ENCODE measurements at places on chromosomes 5 and 9. TPM values are rescaled to one million over a fixed set of nuclear protein-coding genes. Genes with fewer than 3 reads are reported as not detected.
A peak's percentile ranks its signal among the peaks of the same experiment; 100 is the strongest.

Gene ACTBL2
- total RNA-seq: 0.12 TPM

Gene PCSK1
- not detected for total RNA-seq

DNA sequence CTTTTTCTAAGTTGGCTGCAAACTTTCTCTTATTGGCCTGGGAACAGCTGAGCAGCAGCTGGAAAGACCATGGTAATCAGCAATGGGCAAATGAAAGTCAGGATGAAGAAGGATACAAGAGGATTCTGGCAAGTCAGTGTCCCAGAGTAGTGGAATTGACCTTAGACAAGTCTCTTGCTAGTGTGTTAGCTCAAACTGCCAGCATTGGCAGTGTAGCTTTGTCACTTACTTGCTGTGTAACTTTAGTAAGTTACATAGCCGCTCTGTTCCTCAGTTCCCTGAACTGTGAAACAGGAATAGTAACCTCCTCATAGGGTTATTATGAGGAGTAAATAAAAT is 3.6 kb downstream of the ALDH1A1 start:
- no peaks in the 10 kb centered on the region for H3K4me1 ChIP-seq
- H3K27me3 ChIP-seq: peaks cover 80% of the 10 kb centered on the region
- no peak overlapping the region for H3K27ac ChIP-seq
- no peaks in the 10 kb centered on the region for H3K36me3 ChIP-seq

GRCh38 chr5:173697931-173698579 is 81.6 kb upstream of the BOD1 start:
- no peaks in the 10 kb centered on the region for H3K4me1 ChIP-seq
- DNase-seq: no peak
- no peak overlapping the region for H3K4me3 ChIP-seq
- H3K27ac ChIP-seq: no peak overlapping the region

GRCh38 chr5:38935437-38935836 is 89.6 kb downstream of the OSMR start:
- no peak for DNase-seq
- no peaks in the 10 kb centered on the region for H3K27me3 ChIP-seq
- peaks cover 23% of the 10 kb centered on the region for H3K36me3 ChIP-seq
- H3K27ac ChIP-seq: no peak overlapping the region

DNA sequence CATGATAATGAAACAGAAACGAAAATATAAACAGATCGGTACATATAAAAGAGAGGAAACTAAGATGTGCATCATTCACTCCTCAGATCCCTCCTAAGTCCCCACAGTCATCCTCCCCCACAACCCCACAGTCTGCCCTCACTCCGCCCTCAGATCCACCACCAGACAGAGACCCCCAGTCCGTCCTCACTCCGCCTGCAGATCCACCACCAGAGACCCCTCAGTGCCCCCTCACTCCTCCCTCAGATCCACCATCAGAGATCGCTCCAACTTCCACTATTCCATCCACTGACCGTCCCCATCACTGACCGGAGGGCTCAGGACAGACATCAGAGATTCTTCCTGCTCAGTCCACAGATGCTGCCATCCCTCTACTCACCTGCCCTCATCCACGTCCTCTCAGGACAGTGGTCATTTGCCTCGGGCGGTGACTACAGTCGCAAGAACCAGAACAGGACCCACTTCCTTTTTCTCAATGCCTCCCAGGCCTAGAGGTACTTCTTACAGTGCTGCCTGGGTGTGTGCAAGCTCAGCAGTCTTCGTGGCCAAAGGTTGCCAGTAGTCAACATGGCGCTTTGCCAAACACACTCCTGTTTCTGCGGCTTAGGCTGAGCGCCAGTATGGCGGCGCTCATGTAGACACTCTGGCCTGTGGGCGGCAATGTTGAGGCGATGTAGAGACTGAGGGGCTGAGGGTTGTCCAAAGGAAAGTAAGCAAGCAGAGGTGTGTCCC is 8.3 kb upstream of the SPATA31C1 start:
- H3K4me3 ChIP-seq: peak overlapping the region; percentile 40
- peaks cover 3% of the 10 kb centered on the region for H3K4me1 ChIP-seq
- no peak overlapping the region for H3K27ac ChIP-seq
- H3K27me3 ChIP-seq: no peaks in the 10 kb centered on the region

- H3K36me3 ChIP-seq: no peaks in the 10 kb centered on the region
- H3K4me3 ChIP-seq: peak overlapping the region; percentile 16
- no peaks in the 10 kb centered on the region for H3K27me3 ChIP-seq
- H3K27ac ChIP-seq: peak overlapping the region; percentile 87
- H3K4me1 ChIP-seq: peaks cover 37% of the 10 kb centered on the region
- peak; percentile 87 for DNase-seq
Measured at GRCh38 chr5:9927521-9927997, 297.4 kb upstream of the TAS2R1 start.

DNA sequence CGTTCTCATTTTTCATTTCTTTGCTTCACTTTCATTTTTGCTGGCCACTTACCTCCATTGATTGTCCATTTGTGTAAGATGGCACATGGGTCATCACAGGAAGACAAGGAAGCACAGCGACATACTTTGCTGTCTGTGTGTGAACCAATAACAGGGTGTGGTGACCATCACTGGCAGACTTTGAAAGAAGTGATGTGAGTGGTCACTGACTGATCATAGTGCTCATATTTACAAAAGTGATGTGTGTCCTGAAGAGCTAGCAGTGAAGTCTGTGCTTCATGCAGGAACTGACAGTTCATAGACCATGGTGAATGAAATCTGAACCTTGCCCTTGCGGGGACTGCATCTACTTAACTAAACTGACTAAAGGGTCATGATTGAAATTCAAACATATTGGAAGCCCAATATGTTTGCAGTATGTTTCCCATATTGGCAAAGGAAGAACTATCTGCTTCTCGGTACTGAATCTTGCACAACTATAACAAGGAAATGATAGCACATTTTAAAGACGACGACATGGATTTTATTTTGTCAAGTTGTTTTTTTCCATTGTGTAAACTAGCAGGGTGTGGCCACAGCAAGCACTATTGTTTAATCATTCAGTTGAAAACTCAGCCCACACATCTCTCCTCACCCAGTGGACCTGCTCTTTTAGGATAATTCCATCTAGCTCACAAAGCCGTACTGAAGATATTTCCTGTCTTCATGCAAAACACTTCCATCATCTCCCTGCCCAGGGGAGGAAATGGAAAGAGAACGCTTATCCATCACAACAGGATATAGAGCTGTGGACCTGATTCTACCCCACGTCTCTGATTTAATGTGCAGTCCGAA is 232.0 kb upstream of the ANKRD55 start:
- no peak for DNase-seq
- H3K36me3 ChIP-seq: no peaks in the 10 kb centered on the region
- no peaks in the 10 kb centered on the region for H3K4me1 ChIP-seq
- no peaks in the 10 kb centered on the region for H3K27me3 ChIP-seq
- H3K4me3 ChIP-seq: no peak overlapping the region

DNA sequence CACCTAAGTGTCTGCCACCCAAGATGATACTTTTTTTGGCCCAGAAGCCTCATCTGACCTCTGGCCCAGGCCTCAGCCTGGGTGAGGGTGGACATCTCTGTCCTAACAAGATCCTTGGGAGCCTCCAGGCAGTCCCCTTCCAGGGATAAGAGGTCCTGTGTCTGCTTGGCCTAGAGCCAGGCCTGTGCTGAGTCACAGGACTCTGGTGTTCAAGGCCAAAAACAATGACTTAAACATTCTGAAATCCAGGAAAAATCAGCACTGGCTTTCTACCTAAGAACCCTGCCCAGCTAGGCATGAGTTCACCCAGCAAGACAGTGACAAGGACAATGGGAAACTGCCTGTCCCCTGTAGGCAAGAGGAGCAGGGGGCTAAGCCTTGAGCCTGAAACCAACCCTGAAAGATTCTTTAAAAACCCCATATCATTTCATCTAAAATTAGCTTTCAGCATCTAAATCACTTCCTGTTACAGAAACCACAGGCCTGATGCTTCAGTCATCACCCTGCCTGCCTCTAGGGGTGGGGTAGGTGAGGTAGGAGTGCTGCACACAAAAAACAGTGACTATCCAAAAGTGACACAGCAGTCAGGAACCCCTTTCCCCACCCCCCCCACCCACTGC is 29.9 kb downstream of the CSF2 start:
- H3K4me3 ChIP-seq: no peak overlapping the region
- no peaks in the 10 kb centered on the region for H3K36me3 ChIP-seq
- peak overlapping the region; percentile 96 for H3K27ac ChIP-seq

- no peaks in the 10 kb centered on the region for H3K27me3 ChIP-seq
- no peak overlapping the region for H3K4me3 ChIP-seq
- no peaks in the 10 kb centered on the region for H3K4me1 ChIP-seq
- H3K36me3 ChIP-seq: peaks cover 2% of the 10 kb centered on the region
- no peak overlapping the region for H3K27ac ChIP-seq
- DNase-seq: no peak
Measured at GRCh38 chr5:88858392-88858791, 24.6 kb downstream of the MEF2C start.
